ENCODE measurements at places on chromosomes 13 and 19.

DNA sequence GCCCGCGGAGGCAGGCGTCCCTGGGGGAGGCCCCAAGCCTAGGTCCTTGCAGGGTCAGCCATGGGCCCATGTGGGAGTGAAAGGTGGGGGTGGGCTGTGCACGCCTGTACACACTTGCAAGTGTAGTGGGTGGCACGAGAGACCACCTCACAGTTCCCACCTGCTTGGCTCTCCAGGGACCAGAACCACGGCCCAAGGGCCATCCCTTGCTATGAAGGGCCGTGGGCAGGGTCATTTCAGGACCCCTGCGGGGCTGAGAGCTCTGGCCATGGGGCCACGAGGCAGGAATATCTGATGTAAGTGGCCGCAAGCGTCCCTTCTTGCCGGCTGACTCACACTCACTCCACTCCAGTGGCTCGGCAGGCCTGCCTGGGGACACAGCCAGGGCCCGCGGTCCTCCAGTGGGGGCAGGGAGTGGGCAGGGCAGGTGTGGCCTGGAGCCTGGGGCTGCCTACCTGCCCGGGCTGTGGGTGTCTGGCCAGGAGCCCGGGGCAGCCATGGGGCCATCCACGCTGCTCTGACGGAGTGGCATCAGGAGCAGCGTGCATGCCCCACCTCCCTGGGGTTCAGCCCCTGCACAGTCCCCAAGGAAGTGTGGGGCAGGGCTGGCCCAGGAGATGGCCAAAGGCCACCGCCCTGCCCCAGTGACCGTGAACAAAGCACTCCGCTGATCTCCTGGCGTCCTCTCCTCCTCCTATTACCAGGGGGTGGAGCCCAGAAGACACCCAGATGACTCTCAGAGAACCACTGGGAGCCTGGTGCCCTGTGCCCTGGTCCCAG lies 8.6 kb upstream of the MKNK2 start:
- DNase-seq = peak; percentile 91

DNA sequence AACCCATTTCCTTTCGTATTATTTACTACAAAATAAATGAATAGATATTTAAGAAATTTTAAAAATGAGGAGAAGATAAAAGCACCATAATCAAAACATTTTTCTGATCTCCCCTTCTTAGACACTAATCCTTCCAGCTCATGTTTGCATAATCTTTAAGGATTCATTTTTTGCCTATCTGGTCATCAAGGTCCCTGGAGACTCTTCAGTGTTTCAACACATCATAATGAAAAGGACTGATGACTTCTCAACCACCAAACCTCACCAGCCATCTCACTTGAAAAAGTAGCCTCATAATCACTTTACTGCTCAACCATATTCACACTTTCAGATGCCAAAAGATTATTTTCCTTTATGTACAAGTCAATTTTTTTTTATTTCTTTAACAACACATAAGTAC lies 80.1 kb downstream of the DCLK1 start:
- no peak for DNase-seq

GRCh38 chr19:30908262-30908771 lies 440.9 kb downstream of the TSHZ3 start:
- peak; percentile 9 for DNase-seq

DNA sequence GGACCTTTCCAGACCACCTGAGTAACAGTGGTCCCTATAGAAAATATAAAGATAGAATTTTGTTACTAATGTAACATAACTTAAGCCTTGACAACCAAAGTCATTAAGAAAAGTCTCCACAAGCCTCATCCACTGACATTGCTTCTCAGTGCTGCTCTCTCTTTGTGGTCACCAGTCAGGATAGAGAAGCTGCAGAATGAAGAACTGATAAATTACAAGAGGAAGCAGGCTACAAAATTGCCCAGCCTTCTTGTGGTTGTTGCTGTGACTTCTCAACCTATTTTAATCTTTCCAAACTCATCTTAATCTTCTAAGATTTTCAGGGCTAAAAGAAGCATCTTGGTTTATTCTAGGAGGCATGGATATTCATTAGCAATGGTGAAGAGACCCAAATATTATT lies 343.8 kb downstream of the MZT1 start:
- DNase-seq = peak; percentile 1
